Astrocyte of the spinal cord (primary cell): ENCODE measurements at places on chromosomes 12 and 14.

DNA sequence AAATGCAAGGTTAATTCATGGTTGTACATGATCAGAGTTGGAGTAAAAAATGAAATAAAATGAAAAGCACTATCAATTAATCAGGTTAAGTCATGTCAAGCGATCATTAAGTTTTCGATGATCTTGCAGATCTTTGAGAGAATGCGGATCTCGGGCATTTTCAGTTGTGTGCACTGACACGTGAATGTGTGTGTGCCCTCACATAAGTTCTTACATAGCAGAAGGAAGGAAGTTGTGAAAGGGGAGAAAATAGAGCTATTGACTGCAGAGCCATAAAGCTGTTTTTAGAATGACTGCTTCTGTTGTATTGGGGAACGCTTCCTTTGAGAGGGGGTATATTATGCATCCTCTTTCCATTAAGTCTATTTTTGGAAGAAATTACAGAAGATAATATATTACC lies 101.3 kb downstream of the HMGA2 start:
- no peak for DNase-seq

- DNase-seq = no peak
Observed at GRCh38 chr12:94550964-94551363, 91.3 kb upstream of the CEP83 start.

- DNase-seq = no peak
Observed at GRCh38 chr12:88805286-88805685, 225.0 kb upstream of the KITLG start.

DNA sequence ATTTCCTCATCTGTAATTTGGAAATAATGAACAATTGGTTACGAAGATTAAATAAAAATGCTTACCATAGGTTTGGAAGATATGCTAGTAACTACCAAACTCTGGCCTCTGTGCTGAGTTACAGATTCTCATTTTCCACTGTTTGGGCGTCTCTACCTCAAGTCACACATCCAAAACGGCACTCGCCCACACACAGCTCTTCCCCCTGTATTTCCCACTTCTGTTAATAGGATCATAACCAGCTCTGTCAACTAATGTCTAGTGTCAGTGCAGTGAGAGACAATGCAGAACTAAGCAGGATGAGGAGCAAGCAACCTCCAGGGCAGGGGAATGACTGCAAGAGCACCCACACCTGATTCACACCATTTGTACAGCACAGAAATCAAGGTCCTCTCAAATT lies 10.9 kb upstream of the SYCP3 start:
- DNase-seq = no peak

GRCh38 chr14:91749868-91750267 lies 18.0 kb upstream of the CATSPERB start:
- no peak for DNase-seq

DNA sequence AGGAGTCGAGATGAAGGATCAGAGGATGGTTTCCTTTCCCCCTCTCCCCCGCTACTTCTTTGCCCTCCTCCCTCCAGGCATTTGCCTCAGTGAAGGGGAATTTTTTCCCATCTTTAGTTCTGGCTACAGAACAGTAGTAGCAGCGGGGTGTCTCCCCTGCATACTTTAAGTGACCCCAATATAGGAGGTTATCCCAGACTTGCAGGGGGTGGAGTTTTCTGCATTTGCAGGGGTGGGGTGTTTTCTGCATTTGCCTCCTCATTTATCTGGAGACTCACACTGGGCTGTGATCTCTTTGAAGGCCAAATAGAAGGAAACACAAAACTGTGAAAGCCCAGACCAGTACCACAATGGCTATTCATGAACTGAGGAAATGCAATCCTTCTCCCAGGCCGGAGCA lies 19.8 kb downstream of the PTPRB start:
- no peak for DNase-seq

DNA sequence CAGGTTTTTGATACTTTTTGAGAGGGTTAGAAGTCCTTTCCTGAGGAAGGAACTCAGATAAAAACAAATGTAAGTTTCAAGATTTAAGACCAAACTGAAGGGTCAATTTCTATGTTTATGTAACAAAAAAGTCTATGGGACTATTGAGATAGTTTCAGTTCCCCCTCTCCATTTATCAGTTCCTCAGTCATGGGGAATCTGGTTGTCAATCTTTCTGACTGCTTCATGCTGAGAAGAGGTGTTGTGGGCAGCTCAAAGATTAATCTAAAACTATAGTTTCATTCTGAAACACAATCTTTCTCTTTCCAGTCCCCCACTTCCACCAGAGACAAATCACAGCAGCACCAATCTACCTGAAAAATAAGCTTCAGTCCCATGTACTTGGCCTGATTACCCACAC lies 93.7 kb downstream of the KCNMB4 start:
- no peak for DNase-seq

DNA sequence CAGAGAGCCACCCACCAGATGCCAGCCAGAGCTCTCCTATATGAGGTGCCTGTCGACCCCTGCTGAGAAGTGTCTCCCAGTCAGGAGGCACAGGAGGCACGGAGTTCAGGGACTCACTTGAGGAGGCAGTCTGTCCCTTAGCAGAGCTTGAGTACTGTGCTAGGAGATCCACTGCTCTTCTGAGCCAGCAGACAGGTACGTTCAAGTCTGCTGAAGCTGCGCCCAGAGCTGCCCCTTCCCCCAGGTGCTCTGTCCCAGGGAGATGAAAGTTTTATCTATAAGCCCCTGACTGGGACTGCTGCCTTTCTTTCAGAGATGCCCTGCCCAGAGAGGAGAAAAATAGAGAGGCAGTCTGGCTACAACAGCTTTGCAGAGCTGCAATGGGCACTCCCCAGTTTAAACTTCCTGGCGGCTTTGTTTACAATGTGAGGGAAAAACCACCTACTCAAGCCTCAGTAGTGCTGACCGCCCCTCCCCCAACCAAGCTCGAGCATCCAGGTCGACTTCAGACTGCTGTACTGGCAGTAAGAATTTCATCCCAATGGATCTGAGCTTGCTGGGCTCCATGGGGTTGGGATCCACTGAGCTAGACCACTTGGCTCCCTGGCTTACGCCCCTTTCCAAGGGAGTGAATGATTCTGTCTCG lies 146.7 kb upstream of the USP15 start:
- no peak for DNase-seq

GRCh38 chr14:83611906-83612390 lies 1918.0 kb upstream of the FLRT2 start:
- no peak for DNase-seq

GRCh38 chr14:38079268-38079667 lies 128.4 kb upstream of the SSTR1 start:
- no peak for DNase-seq

GRCh38 chr12:79732638-79733037 lies 41.9 kb upstream of the PAWR start:
- no peak for DNase-seq

- DNase-seq = no peak
Observed at GRCh38 chr14:60599727-60600126, 49.5 kb downstream of the SIX1 start.

DNA sequence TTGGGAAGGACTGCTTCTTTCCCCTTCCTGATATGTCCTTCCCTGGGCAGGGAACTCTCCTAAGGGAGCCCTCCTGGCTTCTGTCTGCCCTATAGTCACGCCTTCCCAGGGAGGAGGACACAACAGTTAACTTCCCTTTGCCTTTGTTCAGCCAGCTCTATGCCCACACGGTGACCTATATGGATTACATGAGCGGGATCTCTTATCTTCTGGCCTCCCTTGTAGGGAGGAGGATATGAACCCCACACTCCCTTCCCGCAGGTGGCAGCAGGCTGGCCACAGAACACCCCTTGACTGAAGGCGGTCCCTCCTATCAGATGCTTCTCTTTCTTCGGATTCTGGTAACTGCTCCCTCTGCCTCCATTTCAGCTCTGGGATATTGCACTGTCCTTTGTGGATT lies 135.6 kb upstream of the MAX start:
- no peak for DNase-seq

DNA sequence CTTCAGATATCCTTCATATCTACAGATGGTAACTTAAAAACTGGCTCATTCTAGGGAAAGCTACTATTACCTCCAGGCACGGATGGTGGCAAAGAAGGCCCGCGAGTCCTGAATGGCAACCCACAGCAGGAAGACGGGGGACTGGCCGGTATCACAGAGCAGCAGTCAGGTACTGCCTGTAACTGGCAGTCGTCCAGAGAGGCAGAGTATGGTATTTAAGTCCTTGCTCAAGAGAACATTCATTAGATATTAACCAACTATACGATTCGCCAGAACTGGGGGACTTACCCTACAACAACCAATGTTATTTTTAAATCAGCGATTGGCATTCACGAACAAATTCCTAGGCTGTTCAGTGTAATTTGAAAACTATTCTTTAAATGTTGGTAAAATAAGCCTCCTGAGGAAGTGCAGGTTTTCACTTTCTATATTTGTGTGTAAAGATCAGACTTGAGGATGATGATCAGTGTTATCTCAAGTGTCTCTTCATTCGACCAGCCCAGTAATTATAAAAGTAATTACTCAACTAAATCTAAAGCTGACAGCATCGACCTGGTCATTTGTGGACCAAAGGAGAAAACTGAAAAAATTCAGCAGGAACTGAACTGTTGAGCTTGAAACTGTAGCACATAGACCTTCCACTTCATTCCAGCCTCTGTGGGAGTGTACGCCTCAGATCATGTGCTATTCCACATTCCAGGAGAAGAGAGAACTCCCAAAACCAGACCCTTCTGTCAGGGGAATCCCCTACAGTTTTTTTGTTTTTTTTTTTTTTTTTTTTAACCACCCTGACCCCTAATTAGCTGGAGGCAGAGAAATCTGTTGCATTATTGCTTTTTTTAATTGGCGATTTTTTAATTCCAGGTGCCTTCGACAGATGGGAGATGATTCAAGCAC lies 75.6 kb downstream of the ESR2 start:
- DNase-seq = no peak

GRCh38 chr12:117033382-117034221 lies 65.6 kb downstream of the TESC start:
- no peak for DNase-seq

GRCh38 chr14:68458840-68459469 lies 333.9 kb downstream of the ZFP36L1 start:
- DNase-seq = peak; percentile 85

GRCh38 chr14:96173636-96174475 lies 30.8 kb upstream of the BDKRB2 start:
- DNase-seq = no peak

- DNase-seq = peak; percentile 5
Observed at GRCh38 chr14:86933460-86933859, 1059.5 kb downstream of the GALC start.

DNA sequence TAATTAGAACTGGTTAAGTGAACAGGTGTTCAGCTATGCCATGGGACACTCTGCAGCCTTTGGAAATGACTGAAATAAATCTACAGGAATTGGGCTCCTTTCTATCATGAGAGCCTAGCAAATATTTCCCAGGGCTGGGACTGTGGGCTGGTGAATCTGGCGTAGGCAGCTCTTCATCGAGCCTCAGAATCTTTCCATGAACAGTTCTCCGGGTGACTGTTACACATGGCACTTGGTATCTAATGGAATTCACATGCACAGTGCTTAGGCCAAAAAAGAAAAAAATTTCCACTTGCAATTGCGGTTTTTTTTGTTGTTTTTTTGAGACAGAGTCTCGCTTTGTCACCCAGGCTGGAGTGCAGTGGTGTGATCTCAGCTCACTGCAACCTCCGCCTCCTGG lies 32.1 kb downstream of the PRKAB1 start:
- DNase-seq = no peak

- DNase-seq = no peak
Observed at GRCh38 chr12:108201808-108202207, 72.7 kb downstream of the WSCD2 start.

GRCh38 chr12:124653169-124653931 lies 85.9 kb upstream of the NCOR2 start:
- no peak for DNase-seq
